ENCODE measurements at places on chromosomes 2 and 18. TPM values are rescaled to one million over a fixed set of nuclear protein-coding genes. Genes with fewer than 3 reads are reported as not detected.

DNA sequence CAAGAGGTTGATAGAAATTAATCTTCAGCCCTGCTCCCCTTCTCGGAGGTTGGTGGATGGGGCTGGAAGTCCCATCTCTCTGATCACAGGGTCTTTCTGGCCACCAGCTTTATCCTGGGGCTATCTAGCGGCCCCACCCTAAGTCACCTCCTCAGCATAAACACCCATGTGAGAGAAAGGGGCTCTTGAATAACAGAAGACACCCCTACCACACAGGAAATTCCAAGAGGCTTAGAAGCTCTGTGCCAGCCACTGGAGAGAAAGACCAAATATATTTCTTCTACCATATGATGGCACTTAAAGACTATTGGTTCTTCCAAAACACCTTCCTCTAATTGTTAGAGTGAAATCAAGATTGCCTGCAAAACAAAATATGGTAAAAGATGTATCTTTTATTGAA, 219.7 kb downstream of the VAPA start:
- no peak for DNase-seq

DNA sequence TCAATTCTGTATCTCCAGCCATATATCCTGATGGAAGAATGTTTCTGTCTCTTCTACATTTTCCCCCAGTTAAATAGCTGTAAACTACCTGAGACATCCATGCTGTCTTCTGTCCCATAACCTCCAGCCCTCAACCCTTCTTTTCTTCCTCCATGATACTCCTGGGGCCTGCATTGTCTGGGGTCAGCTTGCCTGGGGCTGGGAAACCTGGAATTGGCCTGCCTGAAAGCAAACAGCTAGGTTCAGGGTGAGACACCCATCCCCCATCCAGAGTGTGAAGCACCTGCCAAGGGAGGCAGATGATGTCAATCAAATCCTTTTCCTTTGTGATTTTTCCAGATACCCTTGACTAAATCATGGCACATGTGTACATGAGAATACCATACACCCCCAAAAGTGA, 313.7 kb upstream of the MGAT5 start:
- DNase-seq = no peak

DNA sequence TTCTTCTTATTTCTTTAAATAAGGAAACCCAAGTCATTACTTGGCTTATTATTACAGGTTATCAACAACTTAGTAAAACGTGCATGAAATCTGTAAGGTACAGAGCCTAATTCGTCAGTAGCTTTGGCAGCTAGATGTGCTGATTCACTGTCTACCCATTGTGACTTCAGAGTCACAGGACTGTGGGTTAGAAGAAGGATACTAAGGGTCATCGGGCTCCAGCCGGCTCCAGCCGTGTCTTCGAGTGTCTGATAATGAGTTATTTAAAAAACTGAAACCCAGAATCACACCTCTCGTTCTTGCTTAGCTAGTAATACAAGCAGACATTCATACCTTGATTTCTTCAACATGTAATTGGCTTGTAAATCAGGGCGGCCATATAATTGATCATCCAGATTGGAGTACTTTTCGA, 170.5 kb downstream of the FMNL2 start:
- peak; percentile 77 for DNase-seq

GRCh38 chr2:178012639-178013038, 59.9 kb downstream of the PDE11A start:
- no peak for DNase-seq

DNA sequence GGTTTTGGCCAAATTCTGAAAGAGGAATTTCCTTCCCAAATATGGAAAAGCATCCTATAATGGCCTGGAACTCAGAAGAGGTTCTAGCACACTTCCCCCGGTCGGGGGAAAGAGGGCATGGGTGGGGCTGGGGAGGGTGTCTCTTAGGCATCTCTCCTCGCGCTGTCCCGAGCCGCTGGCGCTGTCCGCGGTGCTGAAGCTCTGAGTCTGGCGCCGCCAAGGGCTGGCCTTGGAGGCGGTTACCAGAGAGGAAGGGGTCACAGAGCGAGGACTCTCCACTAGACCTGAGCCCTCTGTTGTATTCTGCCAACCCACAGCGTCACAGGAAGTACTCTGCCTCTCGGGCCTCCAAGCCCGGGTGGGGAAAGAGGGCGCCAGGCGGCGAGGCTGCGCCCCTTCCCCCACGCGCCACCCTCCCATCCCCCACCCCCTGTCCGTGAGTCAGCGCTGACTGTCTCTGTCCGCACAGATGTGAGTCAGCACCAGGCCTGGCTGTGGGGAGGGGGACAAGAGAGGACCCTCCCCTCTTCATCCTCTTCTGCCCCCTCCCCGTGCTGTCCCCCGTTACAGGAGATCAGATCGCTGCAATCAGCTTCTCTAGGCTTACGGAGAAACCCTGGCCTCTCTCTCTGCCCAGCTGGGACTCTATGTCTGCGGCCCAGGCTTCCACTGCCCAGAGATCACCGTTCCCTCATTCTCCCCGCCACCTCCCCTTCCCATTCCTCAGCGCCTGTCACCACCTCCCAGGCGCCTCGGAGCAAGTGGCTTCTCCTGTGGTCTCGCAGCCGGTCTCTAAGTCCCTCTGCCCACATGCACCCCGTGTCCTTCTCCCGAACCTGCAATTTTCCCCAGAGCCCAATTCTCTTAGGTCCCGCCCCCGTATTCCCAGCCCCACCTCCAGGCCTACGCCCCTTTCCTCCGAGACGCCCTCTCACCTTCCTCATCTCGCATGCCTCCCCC, 779 bp downstream of the PTPRN start:
- peak; percentile 82 for DNase-seq

DNA sequence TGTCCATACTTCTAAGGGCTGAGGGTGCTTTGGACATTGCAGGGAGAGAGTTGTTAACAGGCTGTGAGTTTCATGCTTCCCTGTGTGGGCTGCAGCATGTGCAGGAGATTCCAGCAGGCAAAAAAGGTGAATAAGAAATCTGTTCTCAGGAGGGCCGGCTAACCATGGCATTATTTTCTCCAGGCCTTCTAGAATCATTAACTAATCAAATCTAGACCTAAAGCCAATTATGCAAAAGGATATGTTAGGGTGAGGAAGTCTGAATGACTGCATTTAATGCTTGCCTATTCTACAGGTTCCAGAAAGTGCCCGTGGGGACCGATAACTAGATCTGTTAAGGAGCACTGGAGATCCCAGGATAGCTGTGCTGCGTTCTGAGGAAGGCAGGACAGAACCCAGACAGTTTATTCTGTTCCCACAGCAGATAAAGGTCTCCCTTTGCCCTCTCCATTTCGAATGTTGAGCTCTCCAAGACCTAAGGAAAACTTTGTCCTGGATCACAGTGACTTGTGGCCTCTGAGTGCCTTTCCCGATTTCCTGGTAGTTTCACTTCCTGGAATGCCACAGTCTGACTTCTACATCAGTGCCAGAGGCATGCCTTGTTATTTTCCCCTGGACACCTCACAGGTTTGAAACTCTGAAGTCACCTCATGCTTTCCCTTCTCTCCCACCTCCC, 50.0 kb upstream of the ZFP36L2 start:
- DNase-seq = no peak

- DNase-seq = peak; percentile 97
These were observed 97.1 kb downstream of the COL5A2 start for GRCh38 chr2:189082376-189082975.

DNA sequence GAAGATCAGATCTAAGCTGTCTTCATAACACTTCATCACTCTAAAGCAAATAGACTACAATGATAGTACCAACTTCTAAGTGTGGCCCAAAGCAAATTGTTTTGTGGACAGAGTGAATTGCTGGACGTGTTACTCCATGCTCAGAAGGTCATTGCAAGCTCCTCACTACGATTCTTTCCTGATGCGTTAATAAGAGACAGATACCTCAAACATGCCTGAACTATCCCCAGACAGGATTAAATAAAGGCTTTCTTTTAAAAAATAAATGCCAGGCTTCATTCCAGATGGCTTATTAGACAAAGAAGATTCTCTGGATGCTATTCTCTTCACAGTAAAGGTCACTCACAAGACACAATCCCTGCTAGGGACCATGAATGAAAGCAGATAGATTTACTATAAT, 621.2 kb downstream of the DCDC2C start:
- DNase-seq = no peak

- peak; percentile 11 for DNase-seq
These were observed 16.9 kb upstream of the CRACDL start for GRCh38 chr2:98952966-98953365.

GRCh38 chr2:232491139-232491780, 3.6 kb upstream of the ECEL1 start:
- no peak for DNase-seq

DNA sequence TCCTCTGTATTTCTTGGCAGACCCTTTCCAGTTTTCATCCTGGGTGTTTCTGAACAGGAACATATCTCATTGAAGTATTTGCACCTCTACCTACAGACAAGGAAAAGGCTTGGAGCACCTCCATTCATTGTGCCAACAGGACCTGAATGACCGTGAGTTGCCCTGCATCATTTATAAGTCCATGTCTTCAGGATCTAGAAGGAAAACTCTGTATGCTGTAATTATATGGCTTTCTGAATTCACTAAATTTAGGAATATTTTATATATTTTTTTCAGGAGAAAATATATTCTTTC, 402.3 kb upstream of the SLC14A2 start:
- DNase-seq = no peak

ZRANB3 gene
- total RNA-seq = 6.4 TPM

FBXO11 gene
- 61.4 TPM for total RNA-seq

NR4A2 gene
- total RNA-seq = 0.17 TPM
